Activated naive CD8-positive, alpha-beta T cell treated with anti-CD3 and anti-CD28 coated beads, Interleukin-2, amount 10 ng/mL, durations not matched to agents 7 days and 5 days (primary cell): ENCODE measurements at places on chromosomes 13 and 19. TPM values are rescaled to one million over a fixed set of nuclear protein-coding genes. Genes with fewer than 3 reads are reported as not detected.

The LPAR6 gene
- total RNA-seq = 48.1 TPM

The ZNF737 gene
- 30.9 TPM for total RNA-seq

The IGFL4 gene
- total RNA-seq = not detected

The POGLUT2 gene
- 8.2 TPM for total RNA-seq

The ADAMTSL5 gene
- total RNA-seq = 1.8 TPM

The CD37 gene
- total RNA-seq = 258 TPM

The SULT2A1 gene
- total RNA-seq = not detected

The SPACA4 gene
- total RNA-seq = not detected

The SULT2B1 gene
- not detected for total RNA-seq

The C2CD4C gene
- total RNA-seq = not detected

The SDHAF1 gene
- total RNA-seq = 22.8 TPM

The COL4A1 gene
- not detected for total RNA-seq
